Stimulated activated CD4-positive, alpha-beta T cell treated with anti-CD3 and anti-CD28 coated beads, Interleukin-4, amount 100 ng/mL, for 24 hours (primary cell): ENCODE measurements at places on chromosomes 4 and X.

GRCh38 chrX:63869506-63869905, 84.5 kb upstream of the ARHGEF9 start:
- DNase-seq = no peak

GRCh38 chrX:120334151-120334550, 22.9 kb upstream of the TMEM255A start:
- DNase-seq = no peak

- DNase-seq = no peak
Measured at GRCh38 chr4:54855191-54855854, 197.6 kb downstream of the KIT start.

DNA sequence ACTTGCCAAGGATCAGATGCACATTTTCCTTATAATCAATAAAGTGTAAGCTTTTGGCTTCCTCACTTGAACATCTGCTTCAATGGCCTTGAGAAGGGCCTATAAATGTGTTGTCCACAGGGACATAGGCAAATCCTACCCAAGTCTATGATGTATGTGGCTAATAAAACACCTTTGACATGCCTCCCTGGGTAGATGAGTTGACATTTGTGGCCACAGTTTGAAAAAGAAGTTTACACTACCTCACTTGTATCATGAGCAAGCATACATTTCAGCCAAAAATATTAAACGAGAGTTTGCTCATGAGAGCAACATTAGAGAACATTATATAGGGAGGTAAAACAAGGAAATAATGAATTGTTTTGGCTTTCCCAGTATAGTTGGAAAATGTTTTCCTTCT, 1067.7 kb downstream of the C4orf33 start:
- no peak for DNase-seq

DNA sequence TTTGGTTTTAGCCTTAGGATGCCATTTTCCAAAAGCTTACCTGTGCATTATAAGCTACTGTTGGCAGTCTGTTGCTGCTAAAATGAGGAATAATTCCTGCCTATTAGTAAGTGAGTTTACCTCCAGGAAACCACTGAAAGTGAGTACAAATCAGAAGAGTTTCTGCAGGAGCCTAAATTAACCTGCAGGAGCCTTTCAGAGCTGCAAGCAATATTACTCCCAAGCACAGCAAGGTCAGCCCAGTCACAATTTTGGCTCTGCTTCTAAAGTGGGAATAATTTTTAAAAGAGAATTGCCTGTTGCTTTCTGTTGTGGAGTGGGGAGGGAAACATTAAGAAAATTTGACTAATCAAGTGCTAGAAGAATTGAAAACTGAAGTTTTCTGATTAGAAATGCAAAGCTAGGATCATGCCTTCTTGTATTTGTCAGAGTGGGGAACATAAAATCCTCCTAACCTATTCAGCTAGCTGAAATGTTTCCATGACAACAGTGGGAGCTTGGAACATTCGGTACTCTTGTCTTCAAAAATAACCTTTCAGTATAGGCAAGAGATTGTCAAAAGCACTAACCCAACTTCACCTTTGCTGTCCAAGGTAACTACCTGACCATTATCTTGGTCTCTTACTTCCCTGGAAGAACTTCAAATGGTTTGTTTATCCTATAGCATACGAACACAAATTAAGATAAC, 193.2 kb downstream of the COMMD8 start:
- DNase-seq = no peak

DNA sequence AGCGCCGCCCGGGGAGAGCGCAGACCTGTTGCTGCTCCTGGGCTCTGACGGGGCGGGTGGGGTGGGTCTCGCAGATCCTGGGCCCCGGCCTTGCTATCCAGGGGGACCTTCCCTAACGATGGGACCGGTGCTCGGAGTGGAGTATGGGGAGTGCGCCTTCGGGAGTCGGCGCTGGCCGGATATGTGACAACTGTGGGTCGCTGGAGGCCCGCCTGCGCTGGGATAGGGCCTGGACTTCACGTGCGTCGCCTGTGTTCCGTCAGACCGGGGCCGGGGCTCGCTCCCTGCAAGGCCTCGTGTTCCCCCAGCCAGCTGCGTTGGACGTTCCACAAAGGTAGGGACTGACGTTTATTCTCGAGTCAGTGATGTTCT, 1.3 kb downstream of the TBL1X start:
- DNase-seq = peak; percentile 17

DNA sequence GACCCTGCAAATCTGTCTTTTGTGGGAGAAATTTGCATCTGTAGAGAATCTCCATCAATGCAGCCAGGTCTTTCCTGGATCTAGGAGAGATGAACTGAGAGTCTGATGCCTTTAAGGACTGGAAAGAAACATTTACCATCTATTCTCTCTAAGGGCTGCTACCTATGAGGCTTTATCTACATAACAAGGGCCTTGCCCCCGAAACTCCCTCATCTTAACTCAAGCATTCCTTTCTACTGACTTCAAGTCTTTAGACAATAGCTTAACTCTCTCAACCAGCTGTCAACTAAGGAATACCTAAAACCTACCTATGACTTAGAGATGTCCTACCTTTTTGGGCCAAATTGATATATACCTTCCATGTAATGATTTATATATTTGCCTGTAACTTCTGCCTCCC, 32.1 kb downstream of the MAGEB17 start:
- no peak for DNase-seq

DNA sequence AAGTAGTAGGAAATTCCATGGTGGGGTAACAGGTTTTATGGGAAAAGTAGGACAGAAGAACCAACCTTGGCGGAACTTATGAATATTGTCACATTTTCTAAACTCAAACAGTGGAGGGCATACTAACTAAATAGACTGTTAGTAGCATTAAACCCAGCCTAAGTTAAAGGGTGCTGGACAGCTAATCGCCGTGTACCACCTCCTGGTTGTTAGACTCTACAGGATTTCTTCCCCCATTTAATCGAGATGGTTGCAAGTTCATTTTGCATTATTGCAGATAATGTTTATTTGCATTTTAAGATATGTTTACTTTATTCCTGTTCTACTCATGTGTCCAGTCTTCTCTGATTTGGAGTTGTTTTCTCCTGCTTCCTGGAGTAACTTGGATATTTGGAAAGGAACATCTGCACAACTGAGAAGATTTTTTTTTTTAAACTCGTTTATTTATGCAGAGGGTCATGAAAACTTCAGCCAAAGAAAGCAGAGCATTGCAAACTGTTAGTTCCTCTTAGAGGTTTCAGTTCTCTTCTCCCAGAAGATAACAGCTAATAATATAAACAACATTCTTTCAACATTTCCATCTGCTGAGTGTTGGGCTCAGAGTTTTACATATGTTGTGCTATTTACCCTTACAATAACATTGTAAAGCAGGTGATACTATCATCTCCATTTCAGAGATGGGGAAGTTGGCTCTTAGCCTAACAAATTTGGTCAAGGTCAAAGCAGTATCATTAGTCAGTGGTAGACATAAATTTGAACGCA, 51.5 kb upstream of the TBC1D9 start:
- DNase-seq = no peak

GRCh38 chrX:69493193-69493592, 10.9 kb upstream of the NALF2 start:
- peak; percentile 40 for DNase-seq

GRCh38 chr4:2771264-2771663, 15.1 kb upstream of the TNIP2 start:
- no peak for DNase-seq

- no peak for DNase-seq
Measured at GRCh38 chr4:16386711-16387320, 160.5 kb upstream of the TAPT1 start.

DNA sequence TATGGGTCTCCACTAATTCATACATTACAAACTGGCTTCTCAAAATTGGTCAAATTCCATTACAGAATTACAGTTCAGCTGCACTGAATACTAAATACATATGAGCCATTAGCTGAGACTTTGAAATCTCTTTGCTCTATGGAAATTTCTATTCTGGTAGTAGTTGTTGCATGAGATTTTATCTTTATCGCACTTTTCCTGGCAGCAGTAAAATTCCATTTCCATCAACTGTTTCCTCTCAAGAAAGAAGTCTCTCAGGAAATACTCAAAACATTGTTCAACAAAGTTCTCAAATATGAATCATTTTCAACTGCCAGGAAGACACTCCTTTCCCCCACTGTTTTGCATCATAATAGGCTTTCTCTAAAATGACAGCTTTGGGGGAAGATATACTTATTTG, 51.3 kb downstream of the ATP11C start:
- DNase-seq = no peak

DNA sequence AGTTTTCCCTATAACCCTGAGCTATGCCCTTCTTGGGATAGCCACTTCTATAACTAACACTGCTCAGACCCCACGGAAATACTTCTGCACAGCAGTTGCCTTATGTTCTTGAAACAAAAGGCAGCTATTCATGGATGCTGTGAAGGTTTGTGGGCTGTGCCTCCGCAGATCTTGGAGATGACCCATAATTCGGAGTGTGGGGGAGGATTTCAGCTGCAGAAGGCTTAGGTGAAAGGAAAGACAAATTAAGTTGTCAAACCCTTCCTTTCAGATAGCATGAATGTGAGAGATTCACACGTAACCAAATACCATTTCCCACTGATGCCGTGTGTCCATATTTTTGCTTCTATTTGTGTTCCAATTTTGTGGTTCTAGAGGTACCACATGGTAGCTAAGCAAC, 38.1 kb upstream of the NYX start:
- no peak for DNase-seq

GRCh38 chrX:46737462-46737861, 21.5 kb downstream of the SLC9A7 start:
- DNase-seq = no peak

DNA sequence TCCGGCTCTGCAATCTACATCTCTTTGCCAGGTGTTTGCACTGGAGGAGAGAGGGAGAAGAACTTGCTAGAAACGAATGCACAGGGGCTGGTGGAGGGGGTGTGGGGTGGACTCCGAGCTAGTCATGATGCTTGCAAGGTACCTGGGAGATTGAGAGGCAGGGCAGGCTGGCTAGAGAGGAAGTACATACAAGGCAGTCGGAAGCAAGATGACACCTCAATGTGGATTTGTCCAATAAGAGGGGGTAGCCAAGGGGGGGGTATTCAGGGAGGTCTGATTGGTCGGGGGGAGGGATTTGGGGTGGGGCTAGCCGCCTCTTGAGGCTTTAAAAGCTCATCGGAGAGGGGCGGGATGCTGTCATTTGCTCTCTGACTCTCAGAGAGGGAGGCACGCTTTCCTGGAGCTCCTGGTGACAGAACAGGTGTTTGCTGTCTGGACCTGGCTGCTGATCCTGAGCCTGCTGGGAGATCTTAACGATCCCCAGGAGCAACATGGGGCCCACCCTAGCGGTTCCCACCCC, at the start of gene GPR50:
Gene GPR50 (plus strand): TSS at position 354 of the 520 bp plus-strand sequence. CDS start 138 bp downstream, at position 492.
- DNase-seq = no peak

GRCh38 chr4:14046642-14047041, 419.1 kb upstream of the BOD1L1 start:
- no peak for DNase-seq

GRCh38 chrX:86946569-86946968, 571.0 kb upstream of the KLHL4 start:
- no peak for DNase-seq

GRCh38 chr4:147954850-147955249, 223.0 kb downstream of the ARHGAP10 start:
- no peak for DNase-seq

DNA sequence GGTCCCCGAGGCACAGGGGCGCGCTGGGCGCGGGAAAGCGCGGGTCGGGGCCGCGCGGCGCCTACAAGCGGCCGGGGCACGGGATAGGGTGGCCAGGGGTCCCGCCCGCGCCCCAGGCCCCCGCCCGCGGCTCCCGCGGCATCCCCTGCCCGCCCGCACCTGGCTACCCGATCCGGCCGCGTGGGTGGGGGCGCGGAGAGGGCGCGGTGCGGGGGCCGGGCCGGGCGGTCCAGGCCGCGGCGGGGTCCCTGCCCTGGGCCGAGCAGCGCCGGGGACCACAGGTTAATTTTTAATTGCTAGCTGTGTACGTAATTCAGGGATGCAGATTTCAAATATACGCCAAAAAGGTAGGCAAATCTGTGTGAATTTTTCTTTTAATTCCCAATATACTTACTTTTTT, 44.3 kb upstream of the FAM47C start:
- no peak for DNase-seq

- no peak for DNase-seq
Measured at GRCh38 chrX:113384628-113385027, 544.0 kb upstream of the AMOT start.

GRCh38 chrX:129930941-129931410, 25.0 kb downstream of the UTP14A start:
- DNase-seq = no peak

- no peak for DNase-seq
Measured at GRCh38 chr4:125482822-125483221, 168.1 kb downstream of the FAT4 start.

GRCh38 chr4:41455206-41455605, 82.8 kb upstream of the LIMCH1 start:
- DNase-seq = no peak

DNA sequence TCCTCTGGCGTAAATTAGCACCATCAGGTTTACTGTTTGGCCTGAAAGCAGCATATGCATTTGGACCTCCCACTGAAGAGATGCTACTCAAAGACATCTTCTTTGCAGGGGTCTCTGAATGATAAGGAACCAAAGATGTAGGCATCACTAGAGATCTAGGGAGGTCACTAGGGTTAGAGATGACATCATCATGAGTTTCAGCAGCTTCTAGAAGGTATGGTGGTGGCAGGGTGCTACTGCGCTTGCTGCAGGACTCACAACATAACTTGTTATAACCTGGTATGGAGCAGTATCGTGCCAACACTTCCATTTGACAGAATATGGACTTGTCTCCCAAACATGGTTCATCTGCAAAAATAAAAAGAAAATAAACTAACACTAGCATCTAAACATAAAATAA, 251.6 kb downstream of the NPFFR2 start:
- DNase-seq = no peak

DNA sequence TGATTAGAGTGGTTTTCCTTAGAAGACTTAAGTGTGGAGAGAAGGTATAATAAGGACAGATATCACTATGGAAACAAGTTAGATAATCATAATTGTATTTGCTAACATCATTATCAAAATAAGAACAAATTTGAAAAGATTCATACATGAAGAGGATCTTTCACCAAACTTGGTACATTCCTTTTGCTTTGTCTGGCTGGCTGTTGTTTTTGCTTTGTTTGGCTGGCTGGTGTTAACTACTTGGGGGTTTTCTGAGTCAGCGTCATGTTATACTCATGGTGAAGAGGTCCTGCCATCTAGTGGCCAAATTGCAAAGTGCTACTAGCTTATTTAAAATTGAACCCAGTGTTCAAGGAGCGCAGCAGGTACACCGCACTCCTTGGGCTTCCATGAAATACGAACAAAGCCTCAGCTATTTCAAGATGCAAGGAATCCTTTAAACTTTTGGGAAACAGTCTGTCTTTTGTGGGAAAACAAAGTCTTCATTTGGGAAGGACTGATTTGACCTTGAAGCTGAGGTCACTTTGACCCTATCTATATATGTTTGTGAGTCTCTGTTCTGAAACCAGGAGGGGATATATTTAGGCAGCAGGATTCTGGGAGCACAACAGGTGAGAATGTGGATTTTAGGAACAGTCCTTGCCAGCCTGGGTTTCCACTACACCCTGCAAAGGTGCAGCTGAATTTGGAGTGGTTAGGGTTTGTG, 129.7 kb downstream of the PLS3 start:
- peak; percentile 27 for DNase-seq

GRCh38 chr4:112881842-112882241, 167.6 kb upstream of the ANK2 start:
- no peak for DNase-seq

- no peak for DNase-seq
Measured at GRCh38 chr4:23022032-23022431, 329.3 kb downstream of the GBA3 start.

- no peak for DNase-seq
Measured at GRCh38 chr4:98786866-98787265, 128.5 kb upstream of the TSPAN5 start.
